H54 (cell line): ENCODE measurements at places on chromosomes 5 and 9.

- no peak for DNase-seq
These were observed 970.0 kb downstream of the MAT2B start for GRCh38 chr5:164475339-164475977.

GRCh38 chr5:140926443-140927227, 536 bp downstream of the PCDHAC1 start:
- DNase-seq = peak; percentile 31

DNA sequence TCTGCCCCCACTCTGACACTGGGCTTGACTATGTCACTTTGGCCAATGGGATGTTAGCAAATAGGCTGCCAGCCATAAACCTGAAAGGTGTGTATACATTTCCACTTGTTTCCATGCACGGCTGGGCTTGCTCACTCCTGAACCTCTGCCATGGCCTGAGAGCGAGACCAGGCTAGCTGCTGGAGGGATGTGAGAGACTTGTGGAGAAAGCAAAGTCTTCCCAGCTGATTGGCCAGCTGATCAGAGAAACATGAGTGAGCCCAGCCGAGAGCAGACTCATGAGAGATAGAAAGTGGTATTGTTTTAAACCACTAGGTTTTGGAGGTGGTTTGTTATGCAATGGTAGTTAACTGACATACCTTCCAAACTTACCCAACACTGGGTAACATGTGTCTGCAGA, 13.9 kb downstream of the FAM193B start:
- DNase-seq = no peak

DNA sequence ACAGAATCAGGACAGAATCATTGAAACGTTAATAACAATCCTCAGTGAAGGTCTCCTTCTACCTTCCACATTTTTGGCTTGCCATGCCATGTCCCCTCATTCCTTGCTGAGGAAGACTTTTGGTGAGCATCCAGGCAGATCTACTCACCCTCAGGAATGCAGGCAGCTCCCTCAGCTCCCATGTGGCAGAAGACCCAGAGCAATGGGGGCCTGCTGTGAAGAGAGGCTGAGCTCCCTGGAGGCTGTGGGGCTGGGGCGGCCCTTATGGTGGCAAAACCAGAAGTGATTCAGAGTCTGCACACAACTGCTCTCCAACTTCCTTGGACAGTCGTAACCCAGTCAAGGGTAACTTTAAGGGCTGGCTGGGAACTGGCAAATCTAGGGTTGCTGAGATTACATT, 247.2 kb upstream of the EFNA5 start:
- peak; percentile 4 for DNase-seq

DNA sequence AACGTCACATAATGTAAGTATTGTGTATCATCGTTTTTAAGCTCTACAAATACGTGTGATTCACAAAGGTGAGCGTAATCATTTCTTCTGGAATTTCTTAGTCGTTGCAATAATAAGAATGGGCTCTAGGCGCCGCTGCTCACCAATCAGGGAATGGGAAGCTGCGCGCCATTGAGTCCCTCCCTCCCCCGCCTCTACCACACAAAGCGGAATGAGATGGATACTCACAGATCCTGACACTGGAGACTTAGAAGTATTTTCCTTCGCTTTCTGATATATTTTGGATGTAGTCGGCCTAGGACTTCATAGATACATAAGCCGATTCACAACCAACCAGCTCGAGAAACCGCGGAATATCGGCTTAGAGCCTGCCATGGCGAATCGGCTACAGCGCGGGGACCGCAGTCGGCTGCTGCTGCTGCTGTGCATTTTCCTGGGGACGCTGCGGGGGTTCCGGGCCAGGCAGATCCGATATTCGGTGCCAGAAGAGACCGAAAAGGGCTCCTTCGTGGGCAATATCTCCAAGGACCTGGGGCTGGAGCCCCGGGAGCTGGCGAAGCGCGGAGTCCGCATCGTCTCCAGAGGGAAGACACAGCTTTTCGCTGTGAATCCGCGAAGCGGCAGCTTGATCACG, at the start of gene PCDHGA11:
Gene PCDHGA11 (plus strand): TSS at position 197 of the 634 bp plus-strand sequence. CDS start 177 bp downstream, at position 374.
- peak; percentile 22 for DNase-seq

DNA sequence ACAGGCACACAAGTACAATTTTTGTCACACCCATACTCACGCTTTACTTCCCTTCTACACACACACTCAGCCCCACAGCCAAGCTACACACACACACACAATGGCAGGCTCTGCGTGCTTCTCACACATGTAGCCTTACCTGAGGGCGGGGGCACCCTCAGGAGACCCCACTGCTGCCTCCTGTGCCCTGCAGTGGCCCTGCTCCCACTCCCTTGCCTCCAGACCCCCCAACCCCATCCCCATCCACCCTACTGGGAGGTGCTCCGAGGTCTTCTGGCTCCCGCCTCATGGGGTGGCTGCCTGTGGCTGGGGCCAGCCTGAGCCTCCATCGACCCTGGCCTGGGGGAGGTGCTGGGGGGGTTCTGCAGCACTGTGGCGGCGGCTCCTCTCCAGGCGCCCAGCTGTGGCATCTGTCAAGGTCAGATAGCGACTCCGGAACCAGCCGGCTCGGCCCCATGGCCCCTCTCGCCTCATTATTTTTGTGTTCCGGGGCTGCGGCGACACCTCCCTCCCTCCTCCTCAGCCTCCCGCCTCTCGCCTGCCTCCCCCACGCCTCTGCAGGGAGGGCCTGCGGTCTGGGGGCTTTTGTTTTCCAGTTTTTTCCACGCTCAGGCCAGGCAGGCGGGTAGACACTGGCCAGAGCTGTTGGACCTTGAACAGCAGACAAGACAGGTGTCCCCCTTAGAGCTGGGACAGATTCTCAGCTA, 21.7 kb downstream of the CXXC5 start:
- no peak for DNase-seq

GRCh38 chr9:26228273-26228672, 550.0 kb upstream of the TUSC1 start:
- DNase-seq = no peak

DNA sequence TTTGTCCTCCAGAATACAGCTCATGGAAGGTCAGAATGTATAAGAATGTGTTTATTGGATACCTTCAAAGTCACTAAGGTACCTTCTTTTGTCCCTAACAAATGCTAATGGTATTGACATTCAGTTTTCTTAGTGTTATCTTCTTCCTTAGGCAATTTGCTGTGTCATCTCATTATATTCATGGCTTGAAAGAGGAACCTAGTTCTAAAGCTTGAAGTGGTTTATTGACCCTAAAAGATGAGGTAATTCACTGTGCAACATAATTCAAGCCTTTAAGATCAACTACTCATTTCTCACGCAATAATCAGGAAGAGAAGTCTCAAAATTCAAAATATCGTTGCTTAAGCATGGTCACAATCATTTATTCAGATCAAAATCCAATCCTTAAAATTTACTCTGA, 342.7 kb upstream of the RIOK2 start:
- no peak for DNase-seq

DNA sequence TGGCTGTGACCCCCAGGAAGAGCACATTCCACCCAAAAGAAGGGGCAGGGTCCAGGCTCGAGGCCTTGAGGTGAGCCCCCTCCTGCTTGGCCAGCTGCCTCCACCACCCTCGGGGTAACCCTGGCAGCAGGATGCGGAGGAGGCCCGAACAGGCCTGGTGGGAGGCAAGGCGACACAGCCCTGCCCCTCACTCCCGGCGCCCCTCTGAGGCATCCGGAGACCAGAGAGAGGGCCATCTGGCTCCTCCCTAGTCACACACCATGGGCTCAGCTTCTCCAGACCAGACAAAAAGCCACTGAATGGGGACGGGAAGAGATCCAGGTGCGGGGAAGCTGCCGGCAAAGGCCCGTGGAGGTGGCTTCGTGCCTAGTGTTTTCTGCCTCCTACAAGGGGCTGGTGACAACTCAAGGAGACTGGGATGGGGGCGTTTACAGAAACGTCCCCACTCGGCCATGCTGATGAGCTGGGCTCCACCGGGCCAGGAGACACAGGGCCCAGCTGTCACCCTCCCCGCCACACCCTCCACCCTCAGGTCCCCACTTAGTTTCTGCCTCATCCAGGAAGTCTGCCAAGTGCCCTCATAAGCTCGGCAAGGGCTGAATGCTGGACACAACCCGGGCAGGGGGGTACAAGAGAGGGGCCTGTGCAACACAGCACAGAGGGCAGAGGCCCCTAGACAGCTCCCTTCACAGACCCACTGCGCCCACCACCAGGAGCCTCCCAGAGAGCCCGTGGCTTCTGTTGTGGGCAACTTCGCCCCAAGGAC, 41.9 kb downstream of the NACC2 start:
- DNase-seq = peak; percentile 44

- no peak for DNase-seq
These were observed at the start of gene TENT4A for GRCh38 chr5:6713274-6714225. TENT4A (plus strand) TSS chr5:6713432; CDS start chr5:6713984, 552 bp downstream.

DNA sequence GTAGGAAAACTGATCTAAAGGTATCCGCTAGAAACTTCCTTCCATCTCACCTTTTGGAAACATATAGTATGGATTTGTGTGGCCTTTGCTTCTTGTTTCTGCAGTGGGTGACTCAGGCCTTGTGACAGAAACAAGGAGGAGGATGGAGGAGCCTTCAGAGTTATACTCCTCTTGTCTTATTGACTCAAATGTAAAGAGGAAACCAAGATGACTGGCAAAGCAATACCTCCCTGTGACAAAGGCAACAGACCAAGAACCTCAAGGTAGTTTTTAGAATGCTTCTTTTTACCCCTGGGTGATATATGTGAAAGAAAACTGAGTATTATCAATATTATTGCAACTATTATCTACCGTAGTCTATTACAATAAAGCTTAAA, 123.3 kb upstream of the SLIT3 start:
- no peak for DNase-seq

- DNase-seq = no peak
These were observed 10.6 kb downstream of the SPINK4 start for GRCh38 chr9:33250458-33250995.

- DNase-seq = no peak
These were observed 128.6 kb upstream of the EFNA5 start for GRCh38 chr5:107799306-107799705.

DNA sequence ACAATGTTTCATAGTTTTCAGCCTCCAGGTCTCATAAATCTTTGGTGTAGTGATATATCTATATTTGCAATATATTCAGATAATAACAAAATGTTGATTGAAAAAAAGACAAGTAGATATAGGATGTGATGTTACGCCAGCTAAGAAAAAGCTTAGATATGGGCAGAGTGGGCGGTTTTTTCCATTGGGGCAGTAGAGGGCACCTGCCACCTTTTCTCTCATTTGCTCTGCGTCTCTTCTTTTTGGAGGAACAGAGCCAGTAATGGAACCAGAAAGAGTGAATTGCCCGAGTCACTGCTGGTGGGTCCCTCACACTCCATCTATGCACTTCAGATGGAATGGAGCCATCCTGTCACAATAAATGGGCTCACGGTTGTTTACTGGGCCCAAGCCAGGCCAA, 62.1 kb upstream of the FANCC start:
- DNase-seq = no peak

DNA sequence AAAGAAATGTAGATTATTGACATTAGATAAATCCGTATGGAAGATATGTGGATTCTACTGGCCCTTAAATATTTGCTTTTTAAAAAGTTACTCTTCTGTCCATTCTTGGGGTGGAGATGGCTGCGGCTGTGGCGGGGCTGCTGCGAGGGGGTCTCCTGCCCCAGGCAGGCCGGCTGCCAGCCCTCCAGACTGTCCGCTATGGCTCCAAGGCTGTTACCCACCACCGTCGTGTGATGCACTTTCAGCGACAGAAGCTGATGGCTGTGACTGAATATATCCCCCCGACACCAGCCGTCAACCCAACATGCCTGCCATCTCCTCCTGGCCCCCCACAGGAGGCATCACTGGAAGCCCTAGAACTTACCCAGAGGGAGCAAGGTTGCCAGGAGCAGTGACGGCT, 50.7 kb downstream of the FAM170A start:
- no peak for DNase-seq

GRCh38 chr5:138999674-139000073, 124.5 kb upstream of the LRRTM2 start:
- DNase-seq = no peak

DNA sequence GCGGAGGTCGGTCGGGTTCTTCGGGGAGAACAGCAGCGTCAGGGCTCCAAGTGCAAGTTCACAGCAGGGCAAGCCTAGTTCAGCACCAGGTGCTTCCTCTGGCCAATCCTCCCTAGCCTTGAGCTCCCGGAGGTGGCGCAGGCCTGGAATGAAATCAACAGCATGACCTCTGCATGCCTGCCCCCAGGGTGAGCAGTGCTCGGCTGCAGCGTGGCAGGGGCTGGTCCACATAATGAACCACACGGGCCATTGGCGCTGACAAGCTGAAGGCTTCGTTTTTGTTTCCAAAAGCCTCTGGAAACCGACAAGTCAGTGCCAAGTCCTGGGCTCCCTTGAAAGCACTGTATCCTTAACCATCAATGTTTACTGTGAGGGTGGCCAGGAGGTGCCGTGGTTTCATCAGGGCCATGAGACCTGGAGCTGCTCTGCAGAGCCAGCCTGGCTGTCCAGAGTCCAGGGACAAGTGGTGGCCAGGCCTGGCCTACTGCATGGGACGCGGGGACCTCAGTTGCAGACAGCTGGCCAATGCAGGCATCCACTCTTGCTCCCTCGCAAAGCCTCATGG, 2.1 kb upstream of the INPP5E start:
- peak; percentile 52 for DNase-seq

GRCh38 chr5:10064546-10065195, 185.0 kb downstream of the ATPSCKMT start:
- no peak for DNase-seq

GRCh38 chr9:11103525-11103924, 490.7 kb upstream of the PTPRD start:
- no peak for DNase-seq

DNA sequence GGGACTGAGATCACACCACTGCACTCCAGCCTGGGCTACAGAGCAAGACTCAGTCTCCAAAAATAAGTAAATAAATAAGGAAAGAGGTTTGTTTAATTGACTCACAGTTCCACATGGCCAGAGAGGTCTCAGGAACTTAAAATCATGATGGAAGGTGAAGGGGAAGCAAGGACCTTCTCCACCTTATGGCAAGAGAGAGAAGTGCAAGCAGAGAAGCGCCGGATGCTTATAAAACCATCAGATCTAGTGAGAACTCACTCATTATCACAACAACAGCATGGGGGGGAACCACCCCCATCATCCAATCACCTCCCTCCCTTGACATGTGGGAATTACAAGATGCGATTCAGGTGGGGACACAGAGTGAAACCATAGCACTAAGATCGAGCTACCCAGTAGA, 22.8 kb upstream of the RGMB start:
- DNase-seq = no peak

DNA sequence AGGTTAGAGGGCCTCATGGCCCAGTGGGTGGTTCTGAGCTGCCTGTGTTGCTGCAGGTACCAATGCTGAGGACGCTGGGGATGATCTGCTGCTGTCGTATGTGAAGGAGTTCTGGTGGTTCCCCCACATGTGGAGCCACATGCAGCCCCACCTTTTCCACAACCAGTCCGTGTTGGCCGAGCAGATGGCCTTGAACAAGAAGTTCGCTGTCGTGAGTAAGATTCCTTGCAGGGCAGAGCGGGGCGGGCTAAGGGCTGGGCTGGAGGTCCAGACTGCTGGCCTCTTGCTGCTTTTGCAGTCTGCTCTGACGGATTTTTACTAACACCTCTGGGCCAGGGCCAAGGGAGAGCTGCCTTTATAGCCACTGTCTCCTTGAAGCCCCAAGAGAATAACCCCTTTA, 26.9 kb downstream of the NDST1 start:
- no peak for DNase-seq

GRCh38 chr9:92247981-92248380, 45.5 kb downstream of the IARS1 start:
- no peak for DNase-seq
